ENCODE measurements at places on chromosomes 13 and 19. TPM values are rescaled to one million over a fixed set of nuclear protein-coding genes. Genes with fewer than 3 reads are reported as not detected.

- DNase-seq: no peak
Measured at GRCh38 chr19:7859831-7860713, 14.1 kb downstream of the PRR36 start.

- DNase-seq: no peak
Measured at GRCh38 chr13:80137994-80138393, 202.9 kb downstream of the SPRY2 start.

GRCh38 chr13:22047785-22048104 lies 376.9 kb downstream of the FGF9 start:
- DNase-seq: no peak

DNA sequence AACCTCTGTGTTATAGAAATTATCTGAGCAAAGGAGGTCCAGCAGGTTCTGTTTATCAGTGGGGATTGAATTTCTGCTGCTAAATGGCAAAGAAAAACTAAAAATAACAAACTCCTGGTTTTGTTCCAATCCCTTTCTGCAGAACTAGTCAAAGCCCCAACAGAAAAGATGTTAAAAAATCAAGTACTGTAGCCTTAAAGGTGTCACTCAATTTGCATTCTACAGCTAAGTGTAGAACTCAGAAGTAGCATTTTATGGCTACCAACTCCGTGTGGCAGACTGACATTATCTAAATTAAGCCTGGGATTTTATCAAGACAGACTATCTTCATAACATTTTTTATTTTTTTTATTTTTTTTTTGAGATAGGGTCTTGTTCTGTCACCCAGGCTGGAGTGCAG lies 91.5 kb upstream of the SLC15A1 start:
- DNase-seq: no peak

DNA sequence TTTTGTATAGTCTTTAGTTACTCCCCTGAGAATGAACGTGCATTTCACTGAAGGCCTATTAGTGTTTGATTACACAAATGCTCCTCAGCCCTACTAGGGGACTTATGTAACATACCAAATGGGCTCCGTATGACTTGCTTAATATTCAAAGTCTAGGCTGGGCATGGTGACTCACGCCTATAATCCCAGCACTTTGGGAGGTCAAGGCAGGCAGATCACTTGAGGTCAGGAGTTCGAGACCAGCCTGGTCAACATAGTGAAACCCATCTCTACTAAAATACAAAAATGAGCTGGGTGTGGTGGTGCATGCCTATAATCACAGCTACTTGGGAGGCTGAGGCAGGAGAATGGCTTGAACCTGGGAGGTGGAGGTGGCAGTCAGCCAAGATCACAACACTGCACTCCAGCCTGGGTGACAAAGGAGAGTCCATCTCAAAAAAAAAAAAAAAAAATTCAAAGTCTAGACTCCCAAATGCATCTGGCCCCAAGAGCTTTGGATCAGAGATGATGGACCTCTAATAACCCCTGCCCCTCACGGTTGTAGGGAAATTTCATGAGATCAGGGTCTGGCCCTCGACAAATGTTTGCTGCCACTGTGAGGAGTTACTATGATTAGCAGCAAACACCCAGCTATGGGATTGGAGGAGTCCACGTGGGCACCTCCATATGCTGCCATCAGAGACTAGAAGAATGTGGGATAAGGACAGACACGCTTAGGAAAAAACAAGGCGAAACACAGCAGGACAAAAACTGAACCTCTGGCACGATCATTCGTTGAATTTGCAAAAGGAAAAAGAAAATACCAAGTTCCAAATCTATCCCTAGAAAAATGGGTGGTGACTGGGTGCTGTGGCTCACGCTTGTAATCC lies 4.6 kb downstream of the FBXO17 start:
- DNase-seq: no peak

- no peak for DNase-seq
Measured at GRCh38 chr13:37427843-37428494, 170.6 kb downstream of the POSTN start.

DNA sequence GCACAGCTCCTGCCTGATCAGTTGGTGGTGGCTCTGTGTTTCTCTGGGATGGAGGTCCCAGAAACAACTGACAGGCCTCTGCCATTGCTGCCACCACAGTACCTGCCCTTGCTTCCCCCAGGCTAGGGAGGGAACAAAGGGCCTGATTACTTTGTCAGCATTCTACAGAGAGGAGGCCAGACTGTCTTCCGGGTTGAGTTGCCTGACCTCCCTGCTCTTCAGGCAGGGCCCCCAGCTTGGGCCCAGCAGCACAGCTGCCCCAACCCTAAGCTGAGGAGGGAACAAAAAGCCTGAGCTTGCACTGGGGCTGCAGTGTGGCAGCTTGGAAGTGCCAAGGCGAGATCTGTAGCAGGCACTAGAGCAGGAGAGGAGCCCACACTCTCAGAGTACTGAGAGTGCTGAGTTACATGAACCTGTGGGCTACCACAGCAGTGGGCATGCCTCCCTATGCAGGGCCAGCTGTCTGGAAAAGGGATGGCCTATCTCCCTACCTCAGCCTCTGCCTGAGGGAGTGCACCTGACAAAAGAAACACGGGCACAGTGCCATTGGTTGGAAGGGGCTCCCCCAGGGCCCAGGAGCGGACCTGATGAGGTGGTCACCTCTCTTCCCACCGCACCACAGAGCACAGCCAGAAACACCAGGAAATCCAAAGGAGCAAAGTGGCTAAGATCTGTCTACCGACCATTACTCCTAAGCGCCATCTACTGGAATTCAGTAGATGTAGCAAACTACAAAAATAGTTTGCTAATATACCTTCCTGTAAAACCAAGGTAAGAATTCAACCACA lies 24.4 kb downstream of the SLC25A15 start:
- DNase-seq: no peak

- DNase-seq: no peak
Measured at GRCh38 chr19:12655546-12655945, 11.0 kb downstream of the MAN2B1 start.

DNA sequence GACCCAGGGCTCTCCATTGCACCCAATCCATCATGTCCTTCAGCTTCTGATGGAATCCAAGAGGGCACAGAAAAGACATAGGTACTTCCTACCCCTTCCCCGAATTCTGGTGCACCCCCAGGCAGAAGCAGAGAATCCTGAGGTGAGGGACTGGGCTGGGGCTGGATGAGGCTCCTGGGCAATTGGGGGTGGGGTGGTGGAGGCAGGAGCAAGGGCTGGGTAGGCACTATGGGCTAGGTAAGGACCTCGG lies 2.7 kb upstream of the KCNC3 start:
- DNase-seq: no peak

DNA sequence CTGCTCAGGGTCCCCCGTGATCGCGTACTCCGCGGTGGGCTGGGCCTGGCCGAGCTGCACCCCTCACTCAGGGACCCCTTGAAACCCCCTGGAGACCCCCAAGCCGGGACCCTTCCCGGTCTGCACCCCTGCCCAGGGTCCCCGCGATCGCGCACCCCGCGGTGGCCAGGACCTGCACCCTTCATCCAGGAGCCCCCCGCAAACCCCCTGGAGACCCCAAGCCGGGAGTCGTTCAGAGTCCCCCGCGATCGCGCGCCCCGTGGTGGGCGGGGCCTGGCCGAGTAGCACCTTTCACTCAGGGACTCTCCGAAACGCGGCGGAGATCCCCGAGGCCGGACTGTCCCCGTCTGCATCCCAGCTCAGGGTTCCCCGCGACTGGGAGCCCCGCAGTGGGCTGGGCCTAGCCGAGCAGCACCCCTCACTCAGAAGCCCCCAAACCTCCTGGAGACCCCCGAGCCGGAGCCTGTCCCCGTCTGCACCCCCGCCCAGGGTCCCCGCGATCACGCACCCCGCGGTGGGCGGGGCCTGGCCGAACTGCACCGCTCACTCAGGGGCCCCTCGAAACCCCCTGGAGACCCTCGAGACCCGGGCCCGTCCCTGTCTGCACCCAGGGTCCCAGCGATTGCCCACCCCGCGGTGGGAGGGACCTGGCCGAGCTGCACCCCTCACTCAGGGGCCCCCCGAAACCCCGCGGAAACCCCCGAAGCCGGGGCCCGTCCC lies 748 bp downstream of the LMNB2 start:
- peak; percentile 71 for DNase-seq

DNA sequence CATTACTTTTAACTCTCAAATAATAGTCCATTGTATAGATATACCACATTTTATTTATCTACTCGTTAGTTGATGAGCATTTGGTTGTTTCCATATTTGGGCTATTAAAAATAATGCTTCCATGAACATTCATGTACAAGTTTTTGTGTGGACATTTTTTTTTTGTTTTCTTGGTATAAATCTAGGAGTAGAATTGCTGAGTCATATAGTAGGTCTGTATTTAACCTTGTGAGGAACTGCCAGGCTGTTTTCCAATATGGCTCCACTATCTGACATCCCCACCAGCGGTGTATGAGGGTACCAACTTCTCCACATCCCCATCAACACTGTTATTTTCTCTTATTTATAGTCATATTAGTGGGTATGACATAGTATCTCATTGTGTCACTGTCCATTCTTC lies 143.1 kb downstream of the RAP2A start:
- no peak for DNase-seq

GRCh38 chr19:43224855-43225253 lies 19.4 kb upstream of the PSG4 start:
- DNase-seq: no peak

GRCh38 chr13:44191504-44192171 lies 182.0 kb upstream of the SERP2 start:
- peak; percentile 31 for DNase-seq

DNA sequence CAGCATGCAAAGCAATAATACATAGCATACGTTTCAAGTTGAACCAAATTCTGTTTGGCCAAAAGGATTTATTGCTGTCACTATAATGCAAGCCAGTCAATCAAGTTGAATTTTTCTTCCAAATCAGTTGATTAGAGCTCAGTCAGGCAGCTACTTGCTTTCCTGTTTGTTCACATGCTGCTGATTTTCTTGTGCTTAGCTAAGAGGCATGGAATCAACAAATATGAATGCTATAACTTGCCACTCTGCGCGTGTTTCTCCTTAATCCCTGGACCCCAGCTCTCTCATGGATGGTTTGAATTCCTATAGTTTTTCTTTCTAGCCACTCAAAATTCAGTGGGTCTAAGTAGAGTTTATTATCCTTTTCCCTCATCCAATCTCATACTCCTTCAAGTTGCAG lies 311.3 kb downstream of the KLF5 start:
- DNase-seq: no peak

- DNase-seq: no peak
Measured at GRCh38 chr13:72638059-72638815, 89.2 kb downstream of the MZT1 start.

DNA sequence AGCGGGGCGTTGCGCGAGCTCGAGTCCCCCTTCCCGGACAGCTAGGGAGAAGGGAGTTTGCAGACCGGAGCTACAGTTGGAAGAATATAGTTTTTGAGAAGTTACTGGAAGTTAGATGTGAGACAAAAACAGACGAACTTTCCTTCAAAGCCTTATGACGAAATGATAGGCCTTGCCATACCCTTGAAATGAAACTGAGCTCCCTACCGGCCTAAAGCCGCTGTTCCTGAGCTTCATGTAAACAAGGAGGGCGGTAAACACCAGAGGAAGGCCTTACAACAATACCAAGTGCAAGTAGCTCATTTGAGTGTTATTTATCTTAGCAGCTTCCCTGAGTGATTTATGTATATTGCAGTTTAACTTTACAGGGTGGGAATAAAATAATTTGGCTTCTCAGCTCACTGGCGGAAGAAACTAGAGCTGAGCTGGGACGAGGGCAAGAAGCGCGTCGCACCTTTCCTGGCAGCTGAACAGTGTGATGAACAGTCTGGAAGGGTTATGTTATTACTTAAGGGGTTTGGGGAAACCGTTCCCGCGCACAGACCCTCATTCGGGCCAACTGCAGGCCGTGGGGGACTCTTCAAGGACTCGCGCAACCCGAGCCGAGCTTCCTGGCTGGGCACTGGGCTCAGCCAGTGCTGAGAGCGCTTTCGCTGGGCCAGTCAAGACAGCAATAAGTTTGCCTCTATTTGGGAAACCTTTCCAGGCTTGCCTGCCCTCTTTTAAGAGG lies 111.2 kb downstream of the KCNRG start:
- DNase-seq: no peak

- peak; percentile 31 for DNase-seq
Measured at GRCh38 chr19:45716359-45717130, 14.2 kb downstream of the FBXO46 start.

GRCh38 chr13:27481766-27482165 lies 31.4 kb upstream of the MTIF3 start:
- DNase-seq: peak; percentile 57

GRCh38 chr13:76516013-76516412 lies 370.2 kb downstream of the KCTD12 start:
- no peak for DNase-seq

DNA sequence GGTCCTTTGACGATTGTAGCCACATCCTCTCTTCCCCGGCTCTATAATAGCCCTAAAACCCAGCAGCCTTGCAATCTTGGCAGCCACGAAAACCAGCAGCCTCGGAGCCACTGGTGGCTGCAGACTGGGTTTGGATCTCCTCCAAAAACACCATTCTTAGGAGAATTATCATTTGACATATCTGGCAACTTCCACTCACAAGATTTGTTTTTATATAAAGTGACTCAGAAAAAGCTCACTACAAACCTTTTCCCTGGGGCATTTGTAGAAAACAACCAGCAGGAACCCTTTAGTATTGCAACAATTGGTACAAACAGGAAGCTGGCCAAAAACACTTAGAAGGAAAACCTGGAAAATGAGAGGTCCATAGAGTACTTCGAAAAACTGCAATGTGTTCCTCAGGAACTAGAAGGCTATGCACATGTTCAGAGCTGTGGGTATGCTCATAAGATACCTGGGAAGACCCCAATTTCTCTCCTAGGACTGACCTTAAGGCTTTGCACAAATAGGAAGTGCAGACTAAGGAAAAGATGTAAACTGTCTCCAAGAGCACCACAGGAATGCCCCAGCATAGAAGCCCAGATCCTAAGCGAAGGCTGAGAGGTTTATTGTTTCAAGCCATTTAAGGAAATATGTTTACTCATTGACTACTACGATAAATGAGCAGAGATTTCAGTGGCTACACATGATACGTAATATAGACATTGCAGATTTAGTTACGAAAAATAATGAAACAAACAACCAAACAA lies 71.2 kb downstream of the MYO16 start:
- DNase-seq: no peak

The DYRK1B gene
- polyA plus RNA-seq: 1.4 TPM

The DHRS12 gene
- polyA plus RNA-seq: 0.82 TPM

The ZNF835 gene
- not detected for polyA plus RNA-seq

The TCF3 gene
- polyA plus RNA-seq: 171 TPM

The GRK1 gene
- not detected for polyA plus RNA-seq

The GGACT gene
- 3.2 TPM for polyA plus RNA-seq

The ZNF90 gene
- polyA plus RNA-seq: 0.54 TPM

The TNFAIP8L1 gene
- 6.8 TPM for polyA plus RNA-seq

The NLRP7 gene
- not detected for polyA plus RNA-seq

The GARIN5A gene
- 0.17 TPM for polyA plus RNA-seq

The KLK15 gene
- polyA plus RNA-seq: not detected

The PSG1 gene
- not detected for polyA plus RNA-seq

The BORA gene
- polyA plus RNA-seq: 12.7 TPM
